HepG2 (cell line): ENCODE measurements at places on chromosomes 2 and 18. TPM values are rescaled to one million over a fixed set of nuclear protein-coding genes. Genes with fewer than 3 reads are reported as not detected.
A peak's percentile ranks its signal among the peaks of the same experiment; 100 is the strongest.

The SERPINB13 gene
- not detected in 2 replicates for total RNA-seq

The FLACC1 gene
- total RNA-seq = 0.29 and 0.35 TPM in 2 replicates

The SCN3A gene
- total RNA-seq = not detected in 2 replicates

The FAP gene
- total RNA-seq = not detected in 2 replicates

The LYPD1 gene
- total RNA-seq = not detected in 2 replicates

The CCL20 gene
- total RNA-seq = 136 and 223 TPM in 2 replicates

The NEU4 gene
- 104 and 107 TPM in 2 replicates for total RNA-seq

DNA sequence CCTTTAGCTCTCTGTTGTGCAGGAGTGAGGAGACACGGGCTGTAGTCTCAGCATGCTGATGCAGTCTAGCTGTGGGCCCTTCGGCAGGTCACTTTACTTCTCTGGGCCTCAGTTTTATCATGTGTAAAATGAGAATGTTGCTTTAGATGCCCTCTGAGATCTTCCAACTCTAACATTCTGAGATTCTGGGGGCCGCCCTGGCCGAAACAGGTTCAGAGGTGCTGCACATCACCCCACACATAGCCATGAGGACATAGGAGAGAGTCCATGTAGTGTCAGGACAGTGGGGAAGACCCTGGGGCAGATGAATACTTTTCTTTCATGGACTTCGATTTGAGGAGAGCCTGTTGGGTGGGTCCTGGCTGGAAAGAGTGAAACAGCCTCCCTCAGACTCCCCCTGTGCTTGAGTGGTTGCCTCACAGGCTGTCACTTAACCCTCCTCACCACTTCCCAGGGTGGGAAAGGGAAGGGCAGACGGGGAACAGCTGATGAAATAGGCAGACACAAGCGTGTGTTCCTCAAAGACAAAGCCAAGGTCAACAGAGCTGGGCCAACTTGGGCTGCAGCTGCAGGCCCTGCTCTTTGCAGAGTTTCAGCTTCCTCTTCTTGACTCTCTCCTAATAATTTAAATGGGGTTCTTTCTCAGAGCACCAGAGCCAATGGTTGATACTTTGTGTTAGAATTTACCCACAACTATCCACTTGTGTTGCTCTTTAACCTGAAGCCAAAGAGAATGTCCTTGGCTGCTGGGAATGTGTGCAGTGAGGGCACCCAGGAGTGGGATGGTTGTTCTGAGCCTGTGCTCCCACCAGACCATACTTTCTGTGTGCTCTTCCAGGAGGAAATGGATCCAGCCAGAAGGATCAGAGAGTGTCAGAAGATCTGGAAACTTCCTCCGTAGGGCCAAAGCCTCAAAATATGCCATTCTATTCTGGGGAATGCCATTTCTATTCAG lies 14.7 kb upstream of the MRPL33 start:
- H3K27me3 ChIP-seq = no peaks in the 10 kb centered on the region
- no peak for DNase-seq
- peaks cover 71% of the 10 kb centered on the region for H3K4me1 ChIP-seq
- H3K36me3 ChIP-seq = peaks cover 3% of the 10 kb centered on the region; the same call in 2 of the 3 replicates
- H3K27ac ChIP-seq = peak overlapping the region; percentile 25
- H3K4me3 ChIP-seq = no peak overlapping the region

- no peak overlapping the region for H3K4me3 ChIP-seq
- H3K36me3 ChIP-seq = no peaks in the 10 kb centered on the region
- no peak overlapping the region for H3K27ac ChIP-seq
- H3K27me3 ChIP-seq = peaks cover 3% of the 10 kb centered on the region; the same call in 1 of the 2 replicates
- no peak for DNase-seq
Measured at GRCh38 chr2:73818296-73818695, 10.5 kb upstream of the STAMBP start.

- H3K27me3 ChIP-seq = peaks cover 33% of the 10 kb centered on the region; the same call in 2 of the 3 replicates
- H3K4me1 ChIP-seq = no peaks in the 10 kb centered on the region
- no peak for DNase-seq
- H3K4me3 ChIP-seq = no peak overlapping the region
- no peaks in the 10 kb centered on the region for H3K36me3 ChIP-seq
Measured at GRCh38 chr2:85978883-85979780, 90.3 kb upstream of the ST3GAL5 start.

- H3K27ac ChIP-seq = no peak overlapping the region
- H3K36me3 ChIP-seq = no peaks in the 10 kb centered on the region
- no peak overlapping the region for H3K4me3 ChIP-seq
Measured at GRCh38 chr2:119350311-119350998, 16.2 kb downstream of the C2orf76 start.

DNA sequence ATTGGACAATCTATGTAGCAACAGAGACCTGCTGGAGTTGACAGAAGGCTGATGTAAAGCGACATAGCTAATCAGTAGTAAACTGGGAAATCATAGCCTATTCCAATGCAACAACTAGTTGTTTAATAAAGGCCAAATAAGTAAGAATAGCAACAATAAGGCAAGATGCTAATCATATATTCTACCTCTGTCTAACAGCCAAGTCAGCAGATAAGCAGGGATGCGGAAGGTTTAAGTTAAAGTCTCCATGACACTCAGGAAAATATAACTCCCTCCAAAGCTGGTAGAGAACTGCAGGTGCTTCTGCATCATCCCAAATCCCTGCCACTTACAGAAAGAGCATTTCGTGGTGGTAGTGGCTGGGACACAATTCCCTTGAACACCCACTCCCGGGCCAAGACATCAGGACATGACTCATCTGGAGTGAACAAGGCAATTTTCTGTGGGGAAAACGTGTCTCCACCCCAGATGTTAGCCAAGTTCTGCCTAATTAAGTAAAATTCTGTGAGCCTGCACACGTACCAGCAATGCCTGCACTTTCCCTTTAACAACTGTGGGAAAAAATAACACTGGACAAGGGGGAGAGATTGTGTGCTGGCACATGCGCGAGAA lies 413.6 kb upstream of the ID2 start:
- no peak for DNase-seq
- no peaks in the 10 kb centered on the region for H3K27me3 ChIP-seq
- no peak overlapping the region for H3K4me3 ChIP-seq

DNA sequence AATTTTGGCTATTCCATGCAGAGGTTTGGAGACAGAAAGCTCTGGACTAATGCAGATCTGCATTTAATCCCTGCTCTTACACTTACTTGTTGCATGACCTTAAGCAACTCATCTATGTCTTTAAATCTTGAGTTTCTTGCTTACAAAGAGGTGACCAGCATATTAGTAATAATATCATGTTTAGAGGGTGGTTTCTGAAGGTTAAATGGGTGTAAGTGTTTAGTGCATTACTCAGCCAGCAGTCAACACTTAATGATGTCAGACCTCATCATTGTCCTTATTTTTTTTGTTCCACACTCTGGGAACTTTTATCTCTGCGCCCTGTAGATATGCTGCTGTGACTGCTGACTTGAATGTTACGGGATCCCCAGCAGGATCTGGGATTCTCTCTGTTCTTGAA lies 1.7 kb downstream of the IL1RL1 start:
- no peaks in the 10 kb centered on the region for H3K36me3 ChIP-seq
- H3K27me3 ChIP-seq = no peaks in the 10 kb centered on the region
- no peaks in the 10 kb centered on the region for H3K4me1 ChIP-seq
- H3K4me3 ChIP-seq = no peak overlapping the region

GRCh38 chr18:519019-519879 lies 18.7 kb upstream of the COLEC12 start:
- no peaks in the 10 kb centered on the region for H3K27me3 ChIP-seq
- H3K27ac ChIP-seq = no peak overlapping the region
- no peak for DNase-seq
- no peaks in the 10 kb centered on the region for H3K36me3 ChIP-seq

GRCh38 chr2:4445821-4446220 lies 742.4 kb downstream of the DCDC2C start:
- no peaks in the 10 kb centered on the region for H3K4me1 ChIP-seq
- H3K36me3 ChIP-seq = no peaks in the 10 kb centered on the region
- DNase-seq = no peak
- no peak overlapping the region for H3K27ac ChIP-seq
- H3K27me3 ChIP-seq = no peaks in the 10 kb centered on the region
- no peak overlapping the region for H3K4me3 ChIP-seq

GRCh38 chr2:108383146-108383830 lies 5.5 kb downstream of the SULT1C4 start:
- peaks cover 41% of the 10 kb centered on the region for H3K4me1 ChIP-seq
- no peak overlapping the region for H3K27ac ChIP-seq
- H3K4me3 ChIP-seq = no peak overlapping the region
- peak; percentile 25 for DNase-seq
- H3K27me3 ChIP-seq = no peaks in the 10 kb centered on the region

DNA sequence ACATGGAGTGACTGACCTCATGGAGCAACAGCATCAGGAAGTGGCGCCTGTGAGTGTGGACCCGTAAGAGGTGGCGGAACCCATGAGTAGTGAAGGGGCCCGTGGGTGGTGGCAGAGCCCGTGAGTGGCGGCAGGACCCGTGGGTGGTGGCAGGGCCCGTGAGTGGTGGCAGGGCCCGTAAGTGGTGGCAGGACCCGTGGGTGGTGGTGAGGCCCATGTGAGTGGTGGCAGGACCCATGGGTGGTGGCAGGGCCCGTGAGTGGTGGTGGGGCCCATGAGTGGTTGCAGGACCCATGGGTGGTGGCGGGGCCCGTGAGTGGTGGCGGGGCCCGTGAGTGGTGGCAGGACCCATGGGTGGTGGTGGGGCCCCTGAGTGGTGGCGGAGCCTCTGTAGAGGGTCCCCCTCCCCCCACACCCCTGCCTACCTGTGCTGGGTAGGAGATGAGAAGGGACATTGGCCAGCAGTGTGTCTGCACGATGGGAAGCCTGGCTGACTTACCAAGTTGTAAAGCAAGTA lies 407.7 kb upstream of the SALL3 start:
- no peaks in the 10 kb centered on the region for H3K4me1 ChIP-seq
- no peak for DNase-seq
- H3K27ac ChIP-seq = no peak overlapping the region
- no peaks in the 10 kb centered on the region for H3K27me3 ChIP-seq
- H3K36me3 ChIP-seq = no peaks in the 10 kb centered on the region

- H3K36me3 ChIP-seq = no peaks in the 10 kb centered on the region
- H3K4me3 ChIP-seq = no peak overlapping the region
- H3K27me3 ChIP-seq = no peaks in the 10 kb centered on the region
- H3K4me1 ChIP-seq = no peaks in the 10 kb centered on the region
Measured at GRCh38 chr18:34758378-34758948, 48.4 kb downstream of the DTNA start.

DNA sequence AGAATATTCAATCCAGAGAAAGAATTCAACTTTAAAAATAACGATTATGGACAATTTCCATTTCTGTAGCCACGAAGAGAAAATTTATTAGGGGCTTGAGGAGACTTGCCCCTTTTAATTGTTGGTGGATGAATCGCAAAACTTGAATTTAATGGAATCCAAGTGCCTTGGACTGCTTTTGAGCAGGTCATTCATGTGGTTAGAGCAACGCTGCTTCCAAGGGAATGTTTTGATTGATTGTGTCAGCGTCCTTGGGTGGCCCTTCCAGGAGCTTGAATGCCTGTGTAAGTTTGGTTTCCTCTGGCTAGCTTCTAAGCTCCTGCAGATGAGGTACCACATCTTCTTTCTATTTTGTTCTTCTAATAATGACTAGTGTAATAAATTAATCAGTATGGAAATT lies 213.4 kb downstream of the LTBP1 start:
- H3K27me3 ChIP-seq = no peaks in the 10 kb centered on the region
- no peaks in the 10 kb centered on the region for H3K4me1 ChIP-seq
- no peak for DNase-seq
- H3K36me3 ChIP-seq = no peaks in the 10 kb centered on the region
- no peak overlapping the region for H3K4me3 ChIP-seq

- H3K4me3 ChIP-seq = peak overlapping the region; percentile 13; the same call in 1 of the 2 replicates
- DNase-seq = peak; percentile 90
Measured at GRCh38 chr18:11274144-11274794, 124.9 kb upstream of the PIEZO2 start.

DNA sequence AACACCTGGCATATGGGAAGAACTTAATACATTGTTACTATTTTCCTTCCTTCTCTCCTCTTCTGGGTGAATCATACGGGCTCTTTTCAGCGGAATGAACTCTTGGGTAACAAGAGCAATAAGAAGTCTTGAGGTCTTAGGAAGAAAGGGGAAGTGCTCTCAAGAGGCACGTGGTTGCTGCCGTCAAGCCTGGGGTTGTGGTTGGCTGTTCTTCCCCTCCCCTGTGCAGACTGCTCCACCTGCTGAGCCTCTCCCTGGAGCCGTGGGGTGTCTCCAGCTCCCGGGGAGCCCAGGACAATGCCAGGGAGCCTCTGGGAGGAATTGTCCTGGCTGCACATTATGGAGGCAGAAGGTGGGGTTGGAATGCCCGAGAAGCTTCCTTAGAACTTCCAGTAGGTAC lies 19.4 kb downstream of the TOGARAM2 start:
- no peaks in the 10 kb centered on the region for H3K4me1 ChIP-seq
- H3K36me3 ChIP-seq = no peaks in the 10 kb centered on the region
- no peak for DNase-seq

- no peaks in the 10 kb centered on the region for H3K27me3 ChIP-seq
- no peaks in the 10 kb centered on the region for H3K4me1 ChIP-seq
- H3K27ac ChIP-seq = no peak overlapping the region
- H3K36me3 ChIP-seq = no peaks in the 10 kb centered on the region; the same call in 2 of the 3 replicates
- no peak overlapping the region for H3K4me3 ChIP-seq
Measured at GRCh38 chr2:28199995-28200679, 192.5 kb upstream of the FOSL2 start.

DNA sequence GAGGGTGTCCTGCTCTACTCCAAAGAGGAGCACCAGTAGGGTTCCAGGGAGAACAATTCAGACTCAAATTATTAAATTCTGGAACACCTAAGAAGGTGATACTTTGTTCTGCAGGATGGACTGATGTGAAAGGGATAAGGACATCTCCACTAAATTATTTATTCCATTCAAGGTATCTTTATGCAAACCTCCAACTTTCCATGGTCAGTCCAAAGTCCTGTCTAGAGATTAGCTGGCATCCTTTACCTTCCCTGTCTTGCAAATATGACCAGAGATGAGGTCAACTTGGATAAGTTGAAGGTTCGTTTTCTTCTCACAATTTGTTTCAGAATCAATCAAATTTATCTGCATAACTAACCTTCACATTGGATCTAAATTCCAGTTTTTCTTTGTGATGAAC lies 8.7 kb upstream of the ZBTB14 start:
- H3K4me3 ChIP-seq = no peak overlapping the region
- H3K27ac ChIP-seq = peak overlapping the region; percentile 62
- DNase-seq = peak; percentile 25
- no peaks in the 10 kb centered on the region for H3K36me3 ChIP-seq

DNA sequence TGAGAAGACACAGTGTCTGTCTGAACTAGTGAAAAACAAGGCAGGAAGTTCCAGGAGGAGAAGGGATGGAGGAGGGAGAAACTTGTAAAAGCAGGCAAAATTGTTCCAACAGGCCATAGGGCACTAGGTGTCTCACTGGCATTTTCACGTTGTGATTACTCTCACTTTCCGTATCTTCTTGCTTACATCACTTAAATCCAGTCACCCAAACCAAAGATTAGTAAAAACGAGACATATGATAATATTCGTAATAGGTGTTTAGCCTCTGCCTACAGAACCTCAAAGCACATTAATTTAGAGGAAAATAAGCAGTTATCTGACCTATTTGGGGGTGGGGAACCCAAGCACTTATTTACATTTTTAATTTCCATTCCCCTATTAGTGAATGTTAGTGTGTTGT lies 78.3 kb downstream of the POU3F3 start:
- DNase-seq = no peak
- H3K27ac ChIP-seq = no peak overlapping the region
- no peaks in the 10 kb centered on the region for H3K36me3 ChIP-seq
- H3K27me3 ChIP-seq = peaks cover 26% of the 10 kb centered on the region

GRCh38 chr2:39266139-39266805 lies 22.5 kb upstream of the CDKL4 start:
- H3K4me3 ChIP-seq = no peak overlapping the region
- no peaks in the 10 kb centered on the region for H3K27me3 ChIP-seq
- H3K36me3 ChIP-seq = peaks cover 55% of the 10 kb centered on the region
- H3K4me1 ChIP-seq = no peaks in the 10 kb centered on the region

GRCh38 chr2:17251171-17251570 lies 267.1 kb downstream of the RAD51AP2 start:
- H3K4me1 ChIP-seq = no peaks in the 10 kb centered on the region
- H3K27ac ChIP-seq = no peak overlapping the region
- DNase-seq = no peak
